ENCODE measurements at places on chromosomes 4 and X.

GRCh38 chr4:152885185-152885584 lies 50.9 kb upstream of the FHDC1 start:
- no peak for DNase-seq

- DNase-seq = no peak
Measured at GRCh38 chr4:65597697-65598096, 72.6 kb downstream of the EPHA5 start.

GRCh38 chr4:80585542-80585941 lies 250.0 kb downstream of the CFAP299 start:
- no peak for DNase-seq

DNA sequence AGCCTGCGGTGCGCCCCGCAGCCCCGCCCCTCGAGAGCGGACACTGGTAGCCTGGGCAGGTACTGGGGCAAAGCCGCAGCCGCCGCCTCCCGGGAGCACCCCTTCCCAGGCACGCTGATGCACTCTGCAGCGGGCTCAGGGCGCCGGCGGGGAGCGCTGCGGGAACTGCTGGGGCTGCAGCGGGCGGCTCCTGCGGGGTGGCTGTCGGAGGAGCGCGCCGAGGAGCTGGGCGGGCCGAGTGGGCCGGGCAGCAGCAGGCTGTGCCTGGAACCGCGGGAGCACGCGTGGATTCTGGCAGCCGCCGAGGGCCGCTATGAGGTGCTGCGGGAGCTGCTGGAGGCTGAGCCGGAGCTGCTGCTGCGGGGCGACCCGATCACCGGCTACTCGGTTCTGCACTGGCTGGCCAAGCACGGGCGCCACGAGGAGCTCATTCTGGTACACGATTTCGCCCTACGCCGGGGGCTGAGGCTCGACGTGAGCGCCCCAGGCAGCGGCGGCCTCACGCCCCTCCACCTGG lies 401 bp downstream of the SOWAHD start:
- DNase-seq = no peak

DNA sequence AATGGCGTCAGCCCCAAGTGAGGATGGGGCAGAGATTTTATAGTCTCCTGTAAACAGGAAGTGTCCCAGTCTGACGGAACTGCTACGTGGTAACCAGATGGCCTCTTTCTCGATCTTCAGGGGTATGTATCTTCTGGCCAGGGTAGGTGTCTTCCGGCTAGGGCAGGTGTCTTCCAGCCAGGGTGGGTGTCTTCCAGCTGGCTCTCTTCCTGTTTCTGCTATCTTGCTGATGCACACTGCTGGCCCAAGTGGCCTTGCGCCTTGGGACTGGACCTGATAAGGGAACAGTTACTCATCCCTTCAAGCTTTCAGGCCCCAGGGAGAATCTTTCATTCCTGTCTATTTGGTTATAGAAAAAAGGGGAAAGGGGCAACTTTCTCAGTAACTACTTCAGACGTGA lies 178.7 kb upstream of the MAGEE2 start:
- DNase-seq = no peak

GRCh38 chrX:3286196-3286945 lies 60.1 kb downstream of the MXRA5 start:
- no peak for DNase-seq

- DNase-seq = no peak
Measured at GRCh38 chrX:154352466-154352865, 22.0 kb downstream of the FLNA start.

GRCh38 chr4:53622739-53623151 lies 31.5 kb upstream of the LNX1 start:
- DNase-seq = no peak

GRCh38 chrX:131827935-131828334 lies 195.2 kb upstream of the STK26 start:
- no peak for DNase-seq

GRCh38 chrX:72126539-72127140 lies 5.1 kb downstream of the RTL5 start:
- peak; percentile 90 for DNase-seq

- no peak for DNase-seq
Measured at GRCh38 chr4:42104521-42104920, 47.9 kb downstream of the BEND4 start.

GRCh38 chrX:135892781-135893180 lies 463 bp downstream of the CT45A10 start:
- DNase-seq = no peak

DNA sequence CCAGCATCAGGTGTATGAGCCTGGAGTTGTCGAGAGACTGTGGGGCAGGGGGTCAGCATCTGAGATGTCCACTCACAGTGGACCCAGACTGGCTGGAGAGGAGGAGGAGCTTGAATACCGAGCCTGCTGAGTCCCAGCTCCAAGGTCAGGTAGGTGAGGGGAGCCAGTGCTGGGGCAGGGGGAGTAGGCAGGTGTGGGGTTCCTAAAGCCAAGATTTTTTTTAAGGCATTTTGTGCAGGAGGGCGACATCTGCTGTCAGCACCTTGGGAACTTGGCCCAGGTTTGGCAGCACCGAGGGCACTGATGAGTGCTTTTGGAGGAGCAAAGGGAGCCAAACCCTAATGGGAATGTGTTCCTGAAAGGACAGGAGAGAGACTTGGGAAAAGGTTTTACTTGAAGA lies 64.2 kb upstream of the MSANTD1 start:
- no peak for DNase-seq

- no peak for DNase-seq
Measured at GRCh38 chrX:153908219-153908860, 3.9 kb downstream of the AVPR2 start.

GRCh38 chrX:13898603-13899002 lies 81.7 kb upstream of the GPM6B start:
- DNase-seq = no peak

DNA sequence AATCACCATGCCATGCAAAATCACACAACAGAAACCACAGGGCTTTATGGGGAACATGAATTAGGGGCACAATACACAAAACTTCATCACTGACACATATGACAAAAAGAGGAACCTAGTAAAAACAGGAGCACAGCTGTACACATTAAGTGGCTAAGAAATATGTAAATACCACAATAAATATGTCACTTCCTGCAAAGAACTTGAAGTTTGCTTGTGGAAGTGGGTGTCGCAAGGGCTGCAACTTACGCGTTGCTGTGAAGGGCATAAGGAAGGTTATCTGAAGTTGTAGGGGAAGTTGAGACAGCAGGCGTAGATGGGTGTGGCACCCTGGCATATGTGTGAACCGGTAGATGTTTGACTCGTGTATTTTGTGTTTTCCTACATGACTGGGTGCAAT lies 42.4 kb downstream of the CLCN4 start:
- DNase-seq = no peak

- no peak for DNase-seq
Measured at GRCh38 chr4:113682730-113683537, 78.6 kb downstream of the CAMK2D start.

DNA sequence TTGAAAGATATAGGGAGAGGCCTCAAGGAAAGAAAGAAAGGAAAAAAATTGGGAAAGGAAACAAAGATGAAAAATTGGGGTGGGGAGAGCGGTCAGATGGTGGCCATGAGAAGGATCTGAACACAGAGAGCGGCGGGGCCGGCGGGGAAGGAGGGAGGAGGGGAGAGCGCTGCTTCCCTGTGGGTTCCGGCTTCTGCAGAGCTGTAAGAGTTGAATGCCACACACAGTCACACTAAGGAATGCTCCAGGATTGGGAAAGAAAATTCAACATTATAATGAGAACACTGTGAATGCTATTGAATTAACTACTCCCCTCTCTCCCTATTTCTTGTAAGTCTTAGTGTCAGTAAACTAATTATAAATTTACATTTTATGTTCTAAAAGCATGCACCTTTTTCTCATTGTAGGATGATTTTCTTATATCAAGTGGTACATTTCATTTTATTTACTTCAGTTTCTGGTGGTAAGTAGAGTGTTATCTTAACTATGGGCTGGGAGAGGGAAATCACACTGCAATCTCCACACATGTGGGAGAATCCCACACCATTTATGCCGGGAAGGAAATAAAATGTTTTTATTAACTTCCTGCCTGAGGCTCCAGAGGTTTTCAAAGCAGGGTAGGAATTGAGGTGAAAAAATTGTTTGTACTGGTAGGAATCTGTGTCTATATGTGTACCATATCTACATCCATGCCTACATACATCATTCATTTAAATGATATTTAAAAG lies 904 bp downstream of the F11 start:
- DNase-seq = no peak

DNA sequence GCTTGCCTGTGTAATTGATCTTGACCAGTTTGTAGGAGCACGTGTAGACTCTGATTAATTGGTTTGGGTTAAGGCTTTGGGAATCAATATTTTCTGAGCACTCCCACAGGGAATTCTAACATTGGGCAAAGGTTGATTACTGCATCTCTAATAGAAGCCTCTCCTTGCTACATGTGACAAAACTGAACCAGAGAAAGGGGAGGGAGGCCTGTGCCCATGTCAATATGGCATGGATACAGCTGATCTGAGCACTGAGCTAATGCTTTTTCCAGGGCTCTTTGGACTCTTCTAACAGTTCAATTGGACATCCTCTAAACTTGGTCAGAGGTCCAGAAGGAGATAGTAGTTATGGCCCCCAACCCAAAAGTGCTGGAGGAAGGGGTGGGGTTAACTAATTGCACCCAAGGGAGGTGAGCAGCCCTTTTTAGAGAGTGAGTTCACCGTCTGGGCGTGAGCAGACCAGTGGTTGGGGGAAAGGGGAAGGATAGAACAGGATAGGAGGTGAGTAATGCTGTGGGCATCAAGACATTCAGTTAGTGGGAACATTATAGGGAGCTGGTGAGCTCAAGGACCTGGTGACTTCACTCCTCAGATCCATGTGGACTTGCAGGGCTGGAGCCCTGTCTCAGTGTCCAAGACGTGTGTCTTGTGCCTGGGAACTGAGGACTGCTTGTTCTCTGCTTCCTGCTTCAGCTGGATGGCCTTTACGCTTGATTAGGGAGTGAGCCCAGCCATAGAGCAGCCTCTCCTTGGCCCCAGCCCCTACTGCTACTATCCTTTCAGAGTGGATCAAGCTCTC lies 22.8 kb downstream of the MSN start:
- DNase-seq = peak; percentile 82

- no peak for DNase-seq
Measured at GRCh38 chr4:16237715-16238114, 11.4 kb upstream of the TAPT1 start.

- no peak for DNase-seq
Measured at GRCh38 chr4:172412851-172413580, 599.8 kb downstream of the GALNTL6 start.

DNA sequence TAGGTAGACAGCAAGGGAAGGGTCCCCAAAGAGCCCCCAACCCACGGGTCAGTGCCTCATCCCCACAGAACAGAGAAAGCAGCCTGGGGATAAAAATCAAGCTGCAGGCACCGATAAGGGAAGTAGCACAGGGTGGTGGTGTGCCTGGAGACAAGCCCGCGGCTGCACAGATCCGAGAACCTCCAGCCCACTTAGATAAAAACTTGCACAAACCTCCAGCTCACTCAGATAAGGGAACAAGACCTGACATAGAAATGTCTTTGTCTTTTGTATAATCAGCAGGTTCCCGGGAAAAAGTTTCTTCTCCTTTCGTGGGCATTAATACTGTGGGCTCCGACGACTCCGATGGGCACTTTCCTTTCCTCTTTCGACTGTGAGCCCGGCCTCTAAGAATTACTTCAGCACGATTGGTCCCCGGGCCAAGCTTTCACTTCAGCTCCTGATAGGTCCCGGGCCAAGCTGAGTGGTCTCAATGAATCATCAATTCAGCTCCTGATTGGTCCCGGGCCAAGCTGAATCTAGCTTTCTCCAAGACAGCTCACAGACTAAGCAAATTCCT lies 32.4 kb downstream of the PRDX4 start:
- DNase-seq = no peak

DNA sequence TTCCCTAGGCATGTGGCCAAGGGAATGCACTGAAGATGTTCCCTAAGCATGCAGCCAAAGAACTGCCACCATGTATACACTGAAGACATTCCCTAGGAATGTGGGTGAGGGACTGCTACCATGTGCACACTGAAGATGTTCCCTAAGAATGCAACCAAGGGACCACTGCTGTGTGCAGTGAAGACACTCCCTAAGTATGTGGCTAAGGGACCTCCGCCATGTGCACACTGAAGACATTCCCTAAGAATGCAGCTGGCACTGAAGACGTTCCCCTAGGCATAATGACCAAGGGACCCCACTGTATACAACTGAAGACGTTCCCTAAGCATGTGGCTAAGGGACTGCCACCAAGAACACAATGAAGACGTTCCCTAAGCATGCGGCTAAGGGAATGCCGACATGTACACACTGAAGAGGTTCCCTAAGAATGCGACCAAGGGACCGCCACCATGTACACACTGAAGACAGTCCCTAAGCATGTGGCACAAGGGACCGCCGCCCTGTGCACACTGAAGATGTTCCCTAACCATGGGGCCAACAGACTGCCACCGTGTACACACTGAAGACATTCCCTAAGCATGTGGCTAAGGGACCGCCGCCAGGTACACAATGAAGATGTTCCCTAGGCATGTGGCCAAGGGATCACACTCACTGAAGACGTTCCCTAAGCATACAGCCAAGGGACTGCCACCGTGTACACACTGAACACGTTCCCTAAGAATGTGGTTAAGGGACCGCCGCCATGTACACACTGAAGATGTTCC lies 25.6 kb downstream of the DHRSX start:
- DNase-seq = no peak

- no peak for DNase-seq
Measured at GRCh38 chr4:61202638-61203435, 2.7 kb downstream of the ADGRL3 start.

DNA sequence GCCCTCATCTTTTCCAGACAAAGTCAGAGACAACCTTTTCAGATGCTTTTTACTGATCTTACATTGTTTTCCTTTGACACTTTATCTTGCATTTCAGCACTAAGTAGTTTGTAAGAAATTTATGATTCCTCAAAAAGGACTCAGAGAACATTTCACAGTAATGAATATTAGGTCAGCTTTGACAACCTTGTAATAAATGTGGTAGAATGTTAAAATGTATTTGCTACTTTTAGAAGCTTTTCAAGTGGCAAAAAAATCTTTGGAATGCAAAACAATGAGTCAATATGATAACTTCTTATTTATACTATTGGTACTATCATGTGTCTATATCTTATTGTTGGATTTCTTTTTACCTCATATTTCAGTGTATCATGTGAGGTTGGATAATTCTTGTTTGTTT lies 146.2 kb upstream of the FAT4 start:
- no peak for DNase-seq

- DNase-seq = no peak
Measured at GRCh38 chr4:1661695-1662094, 22.4 kb downstream of the FAM53A start.

- DNase-seq = no peak
Measured at GRCh38 chrX:24768556-24768955, 74.8 kb downstream of the POLA1 start.

GRCh38 chr4:139817657-139818452 lies 152.2 kb downstream of the MGST2 start:
- DNase-seq = no peak

GRCh38 chrX:133444952-133445831 lies 29.9 kb upstream of the GPC4 start:
- DNase-seq = no peak

Data from coronary artery (tissue), 2 donors.